Glutamatergic neuron (in vitro differentiated cells): ENCODE measurements at places on chromosomes 4 and X. TPM values are rescaled to one million over a fixed set of nuclear protein-coding genes. Genes with fewer than 3 reads are reported as not detected.

DNA sequence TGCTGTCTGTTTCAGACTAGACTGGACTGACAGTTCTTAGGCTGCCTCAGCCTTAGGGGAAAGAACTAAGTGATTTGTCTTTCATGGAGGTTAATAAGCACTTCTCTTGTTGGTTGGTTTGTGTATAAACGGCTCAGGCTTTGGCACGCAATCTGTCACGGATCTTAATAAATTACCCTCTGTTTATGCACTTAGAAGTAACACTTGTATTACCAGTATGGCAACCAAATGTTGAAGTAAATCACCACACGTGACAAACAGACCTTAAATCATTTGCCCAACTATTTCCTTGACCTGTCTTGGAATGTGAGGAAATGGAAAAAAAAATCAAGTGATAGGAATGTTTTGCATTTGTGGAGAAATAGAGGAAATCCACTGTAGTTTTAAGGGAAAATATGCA is 69.9 kb downstream of the TEX13A start:
- H3K27ac ChIP-seq = no peak overlapping the region
- H3K4me3 ChIP-seq = no peak overlapping the region
- no peaks in the 10 kb centered on the region for H3K36me3 ChIP-seq
- peaks cover 2% of the 10 kb centered on the region for H3K27me3 ChIP-seq

GRCh38 chr4:140720387-140721304 is 35.5 kb downstream of the TBC1D9 start:
- no peak for DNase-seq
- H3K36me3 ChIP-seq = no peaks in the 10 kb centered on the region
- H3K4me3 ChIP-seq = no peak overlapping the region

Gene GUCY2F
- total RNA-seq = not detected

Gene GRID2
- total RNA-seq = 2.1 TPM

Gene RBMXL3
- total RNA-seq = not detected
